ENCODE measurements at places on chromosomes 2 and 18.

GRCh38 chr2:104864280-104865095 is 10.6 kb downstream of the POU3F3 start:
- no peak for DNase-seq

DNA sequence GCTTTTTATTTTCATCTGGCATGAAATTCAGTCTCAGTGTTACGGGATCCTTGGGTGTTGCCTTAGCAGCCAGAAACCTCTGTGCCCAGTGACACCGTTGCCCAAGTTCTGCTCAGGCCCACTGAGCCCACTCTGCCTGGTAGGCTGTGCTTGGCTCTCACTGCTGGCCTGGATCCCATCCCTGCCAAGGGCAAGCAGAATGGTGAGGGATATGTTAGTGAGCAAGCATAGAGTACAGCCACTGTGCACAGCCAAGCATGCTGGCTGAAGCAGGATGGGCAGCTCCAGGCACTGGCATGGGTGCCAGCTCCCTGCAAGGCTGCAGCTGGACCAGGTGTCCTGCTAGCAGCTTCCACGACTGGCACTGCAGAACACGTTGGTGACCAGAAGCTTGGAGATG is 194.7 kb upstream of the TFPI start:
- no peak for DNase-seq

- no peak for DNase-seq
Observed at GRCh38 chr18:47898055-47898454, 32.4 kb downstream of the SMAD2 start.

- no peak for DNase-seq
Observed at GRCh38 chr18:50195689-50196088, 742 bp upstream of the MYO5B start.

- DNase-seq: no peak
Observed at GRCh38 chr2:188235364-188235763, 56.3 kb upstream of the GULP1 start.

DNA sequence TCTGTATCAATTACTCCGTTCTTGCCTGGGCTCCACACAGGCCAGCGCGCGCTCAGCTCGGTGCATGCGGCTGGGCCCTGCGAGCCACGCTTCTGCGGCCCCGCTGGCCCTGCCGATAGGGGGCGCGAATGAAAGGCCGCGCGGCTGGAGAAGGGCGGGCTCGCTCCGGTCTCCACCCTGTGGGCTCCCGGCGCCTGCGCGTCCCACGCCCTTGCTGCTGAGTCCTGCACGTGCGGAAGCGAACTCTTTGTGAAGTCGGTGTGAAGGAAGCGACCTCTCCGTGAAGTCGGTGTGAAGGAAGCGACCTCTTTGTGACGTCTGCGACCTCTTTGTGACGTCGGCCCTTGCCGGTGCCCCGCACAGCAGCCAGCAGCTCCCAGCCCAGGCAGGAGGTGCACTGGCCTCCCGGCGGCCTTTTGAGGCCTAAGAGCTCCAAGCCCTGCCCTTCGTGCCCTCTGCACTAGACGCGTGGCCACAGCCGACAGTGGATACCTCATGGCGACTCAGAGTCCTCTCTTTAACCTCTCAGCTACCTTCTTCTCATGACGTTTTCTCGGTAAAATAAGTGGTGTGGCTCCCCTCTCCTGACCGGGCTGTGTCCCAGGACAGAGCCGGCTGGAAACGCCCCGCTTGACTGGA is 391.9 kb upstream of the RAB6C start:
- DNase-seq: no peak

- DNase-seq: no peak
Observed at GRCh38 chr2:145166731-145167302, 646.9 kb upstream of the ZEB2 start.

DNA sequence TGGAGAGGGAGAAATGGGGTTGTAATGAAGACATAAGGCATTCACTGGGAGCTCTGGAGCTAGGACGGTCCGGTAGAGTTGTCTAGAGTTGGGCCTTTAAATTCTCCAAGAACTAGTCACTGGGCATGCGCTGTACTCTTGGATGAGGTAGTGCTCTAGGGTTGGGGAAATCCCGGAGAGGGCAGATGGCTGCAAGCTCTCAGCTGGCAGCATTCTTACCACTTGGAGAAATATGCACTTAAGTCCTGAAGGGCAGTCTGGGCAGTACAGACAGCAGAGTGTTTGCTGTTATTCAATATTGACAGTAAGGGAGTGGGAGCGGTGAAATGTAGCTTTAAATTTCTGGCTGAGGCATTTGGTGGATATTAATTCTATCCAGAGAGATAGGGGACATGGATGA is 214.6 kb downstream of the RDH14 start:
- no peak for DNase-seq

DNA sequence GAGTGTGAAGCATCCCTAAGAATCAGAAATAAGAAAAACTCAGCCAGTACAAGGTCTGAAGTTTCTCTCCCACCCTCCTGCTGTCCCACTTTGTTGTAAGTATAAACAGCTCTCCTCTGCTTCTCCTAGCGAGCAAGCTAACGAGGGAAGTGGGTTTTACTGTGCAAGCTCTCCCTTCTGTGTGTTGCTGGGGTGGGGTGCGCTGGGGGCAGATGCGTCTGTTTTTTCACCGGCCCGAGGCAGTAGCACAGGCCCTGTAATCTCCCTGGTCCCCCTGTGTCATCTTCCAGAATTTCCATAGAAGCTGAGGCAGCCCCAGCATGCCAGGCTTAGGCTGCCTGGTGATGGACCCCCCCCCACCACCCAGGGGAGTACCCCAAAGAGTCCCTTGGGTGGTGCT is 9.4 kb upstream of the CXCR4 start:
- no peak for DNase-seq

- DNase-seq: no peak
Observed at GRCh38 chr2:151632993-151633565, 101.2 kb downstream of the NEB start.

DNA sequence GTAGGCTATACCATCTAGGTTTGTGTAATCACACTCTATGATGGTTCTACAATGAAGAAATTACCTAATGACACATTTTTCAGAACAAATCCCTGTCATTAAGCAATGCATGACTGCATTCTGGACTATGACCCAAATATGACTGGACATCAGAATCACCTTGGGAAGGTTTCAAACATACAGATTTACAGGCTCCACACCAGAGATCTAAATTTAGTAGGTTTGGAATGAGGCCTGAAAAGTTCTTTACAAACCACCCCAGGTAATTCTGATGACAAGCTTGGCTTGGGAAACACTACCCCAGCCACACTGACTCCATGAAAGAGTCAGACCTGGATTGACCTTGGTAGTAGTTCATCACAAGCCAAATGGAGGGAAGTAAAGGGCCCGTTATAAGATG is 52.2 kb upstream of the NFE2L2 start:
- DNase-seq: no peak

DNA sequence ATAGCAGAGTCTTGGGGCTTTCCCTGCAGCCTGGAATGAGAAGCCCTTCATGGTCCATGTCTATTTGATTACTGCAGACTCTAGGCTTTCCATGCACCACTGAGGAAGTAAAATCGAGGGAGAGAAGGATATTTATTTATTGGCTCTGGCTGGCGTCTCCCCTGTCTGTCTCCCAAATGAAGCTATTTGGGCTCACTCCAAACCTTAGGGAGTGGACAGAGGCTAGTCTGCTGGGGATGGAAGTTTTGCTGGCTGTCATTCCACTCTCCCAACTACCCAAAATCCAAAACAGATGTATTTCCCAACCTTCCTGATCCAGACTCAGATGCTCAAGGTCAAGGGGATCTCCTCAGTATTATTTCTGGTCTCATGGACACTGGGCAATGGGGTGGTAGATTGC is 33.7 kb downstream of the TMEM17 start:
- no peak for DNase-seq

GRCh38 chr2:230602562-230603230 is 109.9 kb upstream of the CAB39 start:
- no peak for DNase-seq
